ENCODE measurements at places on chromosomes 7 and 10.

- DNase-seq = no peak
Measured at GRCh38 chr10:8183241-8183704, 128.8 kb downstream of the GATA3 start.

DNA sequence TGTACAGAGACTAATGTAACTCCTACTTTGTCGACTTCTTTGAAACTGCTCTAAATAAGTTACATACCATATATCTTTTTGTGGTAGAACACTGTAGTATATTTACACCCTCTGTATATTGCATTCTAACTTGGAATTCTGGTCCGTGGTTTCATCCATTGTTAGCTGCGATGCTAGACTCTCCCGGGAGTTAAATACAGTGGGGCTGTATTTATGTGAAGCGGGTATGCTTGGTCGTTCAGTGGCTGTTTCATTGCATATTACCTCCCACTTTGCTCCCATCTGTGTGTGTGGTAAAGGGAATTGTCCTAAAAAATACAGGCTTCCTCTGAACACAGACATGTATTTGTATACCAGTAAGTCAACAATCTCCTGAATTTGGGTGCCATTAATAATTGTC is 231.1 kb downstream of the SLC25A13 start:
- DNase-seq = no peak

GRCh38 chr10:97771055-97771891 is 526 bp downstream of the SFRP5 start:
- DNase-seq = no peak

- no peak for DNase-seq
Measured at GRCh38 chr7:21429021-21429420, 1.1 kb downstream of the SP4 start.

DNA sequence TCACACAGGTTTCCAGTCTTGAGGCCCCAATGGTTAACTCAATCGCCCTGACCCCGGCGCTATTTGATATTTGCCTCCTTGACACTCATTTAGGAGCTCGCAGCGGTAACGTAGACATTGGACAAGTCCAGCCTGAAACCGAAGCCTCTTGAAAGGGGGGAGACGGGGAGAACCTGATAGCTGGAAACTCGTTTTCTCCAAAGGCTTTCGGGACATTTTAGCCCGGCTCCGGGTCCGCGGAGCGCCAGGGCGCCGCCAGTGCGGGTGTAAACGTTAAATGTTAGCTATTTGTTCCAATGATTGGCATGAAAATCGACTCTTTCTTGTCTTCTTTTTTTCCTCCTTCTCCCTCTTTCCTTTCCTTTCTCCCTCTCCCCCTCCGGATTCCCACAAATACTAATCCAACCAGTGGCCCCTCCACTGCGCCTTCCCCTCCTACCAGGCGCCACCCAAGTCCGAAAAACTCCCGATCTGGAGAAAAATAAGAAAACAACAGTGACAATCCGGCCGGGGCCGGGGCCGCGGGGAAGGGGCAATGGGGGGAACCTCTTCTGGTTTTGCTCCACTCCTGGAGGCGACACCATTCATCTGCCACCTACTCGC is 17.2 kb upstream of the GATA3 start:
- DNase-seq = no peak

GRCh38 chr10:114714281-114714741 is 56.2 kb upstream of the ABLIM1 start:
- no peak for DNase-seq

GRCh38 chr7:64433590-64433989 is 119.8 kb downstream of the ZNF736 start:
- DNase-seq = no peak

- DNase-seq = no peak
Measured at GRCh38 chr7:34117573-34117972, 212.2 kb downstream of the BMPER start.

DNA sequence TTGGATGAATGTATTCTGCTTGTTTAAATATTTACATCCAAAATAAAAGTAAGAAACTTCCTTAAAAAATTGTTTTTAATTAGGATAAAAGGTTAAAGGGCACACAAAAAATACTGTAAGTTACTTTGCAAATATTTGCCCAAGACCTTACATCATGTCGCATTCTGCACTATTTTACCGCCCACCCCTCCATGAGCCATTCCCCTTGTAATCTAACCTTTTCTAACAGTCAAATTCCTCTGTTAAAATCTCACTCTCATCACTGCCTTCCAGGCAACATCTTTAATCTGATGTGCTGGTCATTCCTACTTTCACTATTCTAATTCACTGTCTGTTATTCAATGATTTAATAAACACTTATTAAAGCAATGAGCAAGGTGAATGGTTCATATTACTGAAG is 23.2 kb downstream of the TSPAN12 start:
- no peak for DNase-seq

DNA sequence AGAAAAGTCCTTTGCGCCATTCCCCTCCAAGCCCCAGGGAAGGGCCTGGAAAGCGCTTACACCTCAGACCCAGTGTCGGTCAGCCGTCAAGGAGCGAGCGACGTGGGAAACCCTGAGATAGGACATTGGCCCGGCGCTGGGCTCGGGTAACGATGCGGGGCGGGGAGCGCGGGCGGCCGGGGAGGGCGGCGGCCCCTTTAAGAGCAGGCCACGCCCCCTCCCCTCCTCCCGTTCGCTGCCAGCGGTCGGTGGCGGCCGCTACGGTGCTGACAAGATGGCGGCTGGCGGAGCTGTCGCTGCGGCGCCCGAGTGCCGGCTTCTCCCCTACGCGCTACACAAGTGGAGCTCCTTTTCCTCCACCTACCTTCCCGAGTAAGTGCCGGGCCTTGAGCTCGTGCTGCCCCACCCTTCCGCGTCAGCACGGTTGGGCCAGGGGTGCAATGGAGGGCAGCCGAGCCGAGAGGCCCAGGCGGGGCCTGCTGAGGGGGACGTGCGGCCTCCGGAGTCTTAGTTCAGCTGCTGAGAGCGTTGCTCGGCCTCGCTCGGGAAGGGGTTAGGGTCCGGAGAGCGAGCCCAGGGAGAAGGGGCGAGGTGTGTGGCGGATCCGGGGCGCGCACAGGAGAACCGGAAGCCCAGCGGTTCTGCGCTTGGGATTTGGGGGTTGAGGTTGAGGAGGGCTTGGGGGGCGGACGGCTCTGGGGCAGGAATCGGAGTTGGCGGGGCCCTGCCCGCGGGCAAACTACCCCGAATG is at the start of gene MKLN1:
Gene MKLN1, plus strand, starts transcription at position 251 of the 751 bp plus-strand sequence. Its CDS starts 24 bp downstream, at position 275.
- DNase-seq = no peak

DNA sequence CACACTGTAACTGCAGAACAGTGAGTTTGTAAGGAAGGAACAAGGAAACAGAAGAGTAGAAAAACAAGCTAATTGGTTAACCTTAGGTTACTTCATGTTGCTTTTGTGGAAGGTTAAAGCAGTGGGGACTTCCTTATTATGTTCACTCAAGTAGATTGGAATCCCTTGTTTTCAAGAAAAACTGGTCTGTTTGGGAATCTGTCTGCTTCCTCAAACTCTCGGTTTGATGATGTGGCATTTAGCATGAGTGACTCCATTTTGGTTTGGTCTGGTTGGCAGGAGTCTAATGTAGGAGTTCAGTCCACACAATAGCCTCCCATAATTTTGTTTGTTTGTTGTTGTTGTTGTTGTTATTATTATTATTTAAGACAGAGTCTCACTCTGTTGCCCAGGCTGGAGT is 3.8 kb upstream of the TRIM56 start:
- DNase-seq = no peak

DNA sequence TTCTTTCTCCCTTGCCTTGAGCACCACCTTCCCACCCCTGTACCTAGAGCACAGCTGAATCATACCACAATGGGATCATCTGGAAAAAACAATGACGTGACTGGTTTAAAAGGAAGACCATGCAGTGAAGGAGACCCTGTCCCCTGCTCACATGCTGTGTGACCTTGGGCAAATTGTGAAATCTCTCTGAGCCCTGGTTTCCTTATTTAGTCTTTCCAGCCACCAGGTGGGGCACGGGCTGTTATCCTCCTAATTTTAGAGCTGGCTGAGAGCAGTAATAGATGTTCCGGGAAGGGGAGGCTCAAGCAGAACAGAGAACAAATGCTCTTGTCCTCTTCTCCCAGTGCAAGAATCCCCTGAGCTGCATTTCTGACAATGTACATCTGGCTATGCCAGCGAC is 198.3 kb downstream of the RPS24 start:
- DNase-seq = no peak

DNA sequence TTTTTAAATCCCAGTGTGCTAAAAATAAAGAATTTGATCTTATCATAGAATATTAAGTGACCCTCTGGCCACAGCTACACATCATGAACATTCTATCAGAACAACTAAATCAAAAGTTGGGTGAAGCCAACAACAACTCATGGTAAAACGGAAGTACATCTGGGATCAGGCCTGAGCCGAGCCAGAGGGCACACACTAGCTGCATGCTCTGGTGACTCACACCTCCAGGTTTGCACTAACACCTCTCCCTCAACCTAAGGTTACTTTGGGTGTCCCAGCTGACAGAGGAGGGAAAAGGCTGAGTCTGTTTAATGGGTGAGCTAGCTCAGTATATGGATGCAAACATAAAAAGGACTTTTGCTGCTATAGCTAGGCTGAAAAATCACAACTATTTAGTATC is 281.6 kb downstream of the HGF start:
- DNase-seq = no peak

- no peak for DNase-seq
Measured at GRCh38 chr10:60045571-60045970, 139.2 kb upstream of the CCDC6 start.

GRCh38 chr7:150941351-150942000 is 36.6 kb downstream of the KCNH2 start:
- no peak for DNase-seq

DNA sequence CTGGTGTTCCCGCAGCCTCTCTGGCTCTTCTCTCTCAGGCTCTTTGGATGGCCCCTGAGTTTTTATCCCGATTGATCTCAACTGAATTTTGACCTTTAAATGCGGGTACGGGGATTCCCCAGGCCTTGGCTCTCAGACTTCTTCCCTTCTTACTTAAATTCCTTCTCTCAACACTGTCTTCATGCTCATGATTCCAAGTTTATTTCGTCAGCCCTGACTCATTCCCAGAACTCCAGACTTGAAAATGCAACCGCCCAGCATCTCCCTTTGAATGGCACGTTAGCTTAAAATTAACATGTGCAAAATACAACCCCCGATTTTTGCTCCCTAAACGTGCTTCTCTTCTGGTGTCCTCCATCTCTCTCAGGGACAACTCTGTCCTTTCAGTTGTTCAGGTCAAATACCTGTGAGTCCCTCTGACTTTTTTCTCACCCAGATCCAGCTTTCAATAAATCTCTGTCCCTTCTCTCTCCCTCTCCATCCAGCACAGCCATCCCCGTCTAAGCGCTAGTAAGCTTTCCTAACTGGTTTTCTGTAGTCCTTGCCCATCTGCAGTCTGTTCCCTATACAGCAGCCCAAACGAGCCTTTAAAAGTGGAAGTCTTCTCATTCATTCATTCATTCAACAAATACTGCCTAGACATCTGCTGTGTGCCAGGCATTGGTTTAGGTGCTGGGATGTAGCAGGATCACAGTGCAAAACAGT is 7.1 kb downstream of the HECW1 start:
- DNase-seq = no peak

- DNase-seq = no peak
Measured at GRCh38 chr10:10644008-10644646, 373.5 kb upstream of the CELF2 start.

- DNase-seq = no peak
Measured at GRCh38 chr7:142964502-142965246, 2.5 kb upstream of the KEL start.

DNA sequence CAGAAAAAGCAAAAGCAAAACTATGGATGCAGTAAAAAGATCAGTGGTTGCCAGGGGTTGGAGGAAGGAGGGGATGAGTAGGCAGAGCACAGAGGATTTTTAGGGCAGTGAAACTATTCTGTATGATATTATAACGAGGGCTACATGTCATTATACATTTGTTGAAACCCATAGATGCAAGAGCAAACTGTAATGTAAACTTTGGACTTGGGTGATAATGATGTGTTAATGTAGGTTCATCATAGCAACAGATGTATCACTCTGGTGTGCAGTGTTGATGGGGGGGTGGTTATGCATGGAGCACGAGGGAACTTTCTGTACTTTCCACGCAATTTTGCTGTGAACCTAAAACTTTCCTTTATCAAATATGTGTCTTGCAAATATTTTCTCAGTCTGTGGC is 23.2 kb downstream of the SLK start:
- DNase-seq = no peak

- no peak for DNase-seq
Measured at GRCh38 chr7:97006055-97006815, 882 bp downstream of the DLX6 start.

- no peak for DNase-seq
Measured at GRCh38 chr10:50585921-50586739, 37.6 kb downstream of the SGMS1 start.

GRCh38 chr7:102819151-102819550 is 70.4 kb downstream of the FAM185A start:
- no peak for DNase-seq

DNA sequence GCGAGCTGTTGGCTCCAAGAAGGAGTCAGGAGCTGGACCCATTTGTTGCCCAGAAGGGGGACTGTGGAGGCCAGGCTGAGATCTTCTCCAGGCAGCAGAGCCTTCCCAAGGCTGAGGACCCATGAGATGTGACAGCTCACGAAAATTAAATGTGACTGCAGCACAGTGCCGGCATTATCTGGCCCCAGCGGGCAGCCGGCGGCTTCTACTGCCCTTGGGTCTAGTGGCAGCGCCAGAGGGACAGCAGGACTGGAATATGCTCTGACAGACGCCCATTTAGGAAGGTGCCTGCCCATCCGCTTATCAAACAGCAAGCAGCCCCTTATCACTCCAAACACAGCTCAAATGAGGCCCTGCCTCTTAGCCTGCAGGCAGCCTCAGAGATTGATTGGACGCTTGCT is 122.9 kb upstream of the LYZL2 start:
- no peak for DNase-seq

- DNase-seq = no peak
Measured at GRCh38 chr7:158003441-158004122, 584.0 kb downstream of the PTPRN2 start.

- DNase-seq = peak; percentile 15
Measured at GRCh38 chr7:108497082-108497725, 28.7 kb downstream of the PNPLA8 start.

GRCh38 chr10:26573674-26574073 is 123.8 kb upstream of the PDSS1 start:
- DNase-seq = peak; percentile 28

GRCh38 chr7:135650831-135651573 is 11.3 kb upstream of the STMP1 start:
- no peak for DNase-seq

- DNase-seq = no peak
Measured at GRCh38 chr7:39530971-39531370, 35.2 kb upstream of the YAE1 start.

- DNase-seq = no peak
Measured at GRCh38 chr7:40873248-40873647, 738.4 kb downstream of the SUGCT start.
